Activated naive CD4-positive, alpha-beta T cell treated with Interleukin-2 at 50 U/mL for 16 hours (primary cell): ENCODE measurements at places on chromosomes 5 and 9.

- no peak for DNase-seq
Observed at GRCh38 chr5:114780290-114780689, 389.4 kb downstream of the TRIM36 start.

DNA sequence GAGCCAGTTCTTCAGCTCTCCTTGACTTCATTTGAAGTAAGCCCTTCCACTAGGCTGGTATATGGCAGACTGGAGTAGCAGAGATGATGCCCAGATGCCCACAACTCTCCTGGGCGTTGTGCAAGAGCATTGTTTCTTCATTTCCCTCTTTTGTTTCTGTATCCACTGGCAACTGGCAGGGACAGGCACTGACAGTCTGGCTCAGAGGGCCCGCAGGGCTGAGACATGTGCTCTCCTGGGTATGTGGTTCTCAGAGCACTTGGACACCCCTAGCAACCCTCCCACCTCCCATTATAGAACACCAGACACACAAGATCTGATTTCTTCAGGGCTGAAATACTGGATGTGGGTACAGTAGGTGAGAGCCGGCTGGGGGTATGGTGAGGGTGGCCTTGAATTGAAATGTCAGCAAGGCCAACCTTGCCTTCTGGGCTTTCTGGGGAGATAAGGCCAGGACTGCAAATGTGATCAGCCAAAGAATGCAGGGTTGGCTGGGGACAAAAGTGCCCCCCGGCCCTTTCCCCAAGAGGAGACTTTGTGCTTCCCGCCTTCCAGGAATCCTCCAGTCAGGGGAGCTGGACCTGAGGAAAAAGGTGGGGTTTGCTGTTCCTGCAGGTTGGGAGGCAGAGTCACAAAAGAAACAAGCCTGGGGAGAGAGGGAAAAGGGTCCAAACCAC is 28.6 kb upstream of the CTNNA1 start:
- no peak for DNase-seq

DNA sequence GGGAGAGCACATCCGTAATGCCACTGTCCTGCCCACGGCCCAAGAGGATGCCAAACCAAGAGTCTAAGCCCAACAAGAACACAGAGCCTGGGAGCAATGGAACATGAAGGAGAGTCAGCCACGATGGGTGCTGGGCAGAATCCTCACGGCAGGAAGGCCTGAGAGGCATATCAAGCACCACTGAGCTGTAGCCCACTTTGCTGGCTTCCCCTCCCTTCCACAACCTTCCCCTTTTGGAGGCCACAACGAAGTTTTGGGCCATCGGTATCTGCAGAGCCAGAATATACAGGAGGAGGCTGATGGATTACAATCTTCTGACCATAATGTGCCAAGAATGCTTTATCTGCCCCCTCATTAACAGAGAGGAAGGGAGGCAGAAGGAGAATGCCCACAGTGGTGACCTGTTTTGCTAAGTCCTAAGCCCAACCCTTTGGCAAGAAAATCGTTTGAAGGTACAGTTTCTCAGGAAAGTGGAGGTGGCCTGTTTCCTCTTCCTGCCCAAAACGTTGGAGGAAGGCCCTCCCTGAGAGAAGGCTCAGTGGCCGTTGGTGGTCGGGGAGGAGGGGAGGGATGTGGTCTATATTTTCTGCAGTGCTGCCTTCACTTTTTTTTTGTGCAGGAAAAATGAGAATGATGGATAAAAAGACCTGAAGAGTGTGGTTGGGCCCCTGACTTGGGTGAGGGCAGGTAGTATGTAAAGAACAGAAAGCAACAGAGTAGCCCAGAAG is 26.2 kb downstream of the MACROH2A1 start:
- DNase-seq, result no peak

- no peak for DNase-seq
Observed at GRCh38 chr5:174693697-174694385, 30.5 kb upstream of the MSX2 start.
